CD4-positive, alpha-beta T cell treated with Interleukin-2 at 100 ng/mL for 4 hours (primary cell): ENCODE measurements at places on chromosomes 3 and 15.

GRCh38 chr15:99315636-99316035 lies 64.4 kb downstream of the LRRC28 start:
- no peak for DNase-seq

DNA sequence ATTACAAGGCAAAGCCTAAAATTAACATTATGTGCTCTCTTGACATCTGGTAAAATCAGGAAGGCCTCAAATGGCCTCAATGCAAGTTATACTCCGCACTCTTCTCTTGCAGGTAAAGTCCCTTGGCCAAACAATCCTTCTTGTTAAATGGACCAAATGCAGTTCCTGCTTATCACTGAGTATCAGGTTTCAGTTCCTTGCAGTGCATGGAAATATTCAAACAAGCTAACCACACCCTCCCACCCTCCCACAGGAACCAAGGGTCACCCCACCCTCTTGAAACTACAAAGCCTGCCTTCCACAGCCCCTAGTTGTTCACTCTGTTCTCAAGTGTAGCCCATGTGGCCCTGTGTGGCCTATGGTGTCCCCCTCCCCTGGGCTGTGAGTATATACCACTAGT lies 171.9 kb upstream of the CADPS start:
- DNase-seq, result no peak

DNA sequence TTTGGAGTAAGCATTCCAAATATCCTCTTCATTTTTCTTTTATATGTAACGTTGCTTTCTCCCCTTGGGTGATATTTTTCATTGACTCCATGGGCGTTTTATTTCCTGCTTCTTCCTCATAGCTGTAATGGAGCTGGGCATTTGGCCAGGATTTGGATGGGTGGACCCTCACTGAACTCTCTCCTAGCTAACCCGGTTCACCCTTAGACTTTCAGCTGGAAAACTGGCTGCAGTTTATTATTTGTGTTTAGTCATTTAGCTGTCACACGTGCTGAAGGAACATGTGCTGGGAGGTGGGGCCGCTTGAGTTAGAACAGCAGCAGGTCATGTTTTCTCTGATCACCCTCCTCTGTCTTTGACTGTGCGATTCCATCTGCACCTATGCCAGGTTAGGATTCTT lies 407.6 kb downstream of the ZIC1 start:
- DNase-seq, result no peak

DNA sequence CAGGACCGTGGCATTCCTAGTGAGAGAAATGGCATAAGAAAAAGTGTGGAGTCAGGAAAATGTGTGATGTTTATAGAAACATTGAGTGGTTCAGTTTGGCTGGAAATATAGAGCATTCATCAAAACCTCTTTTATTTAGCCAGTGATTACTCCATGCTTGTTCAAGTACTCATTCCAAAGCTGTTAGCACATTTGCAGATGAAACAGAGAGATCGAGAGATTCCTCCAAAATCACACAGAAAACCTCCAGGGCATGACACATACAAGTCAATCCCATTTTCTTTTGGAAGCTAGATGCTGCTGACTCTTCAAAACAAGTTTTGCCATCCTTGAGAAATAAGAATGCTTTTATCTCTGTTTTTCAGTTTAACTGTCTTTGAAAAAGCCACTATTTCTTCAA lies 11.5 kb upstream of the MB21D2 start:
- no peak for DNase-seq

DNA sequence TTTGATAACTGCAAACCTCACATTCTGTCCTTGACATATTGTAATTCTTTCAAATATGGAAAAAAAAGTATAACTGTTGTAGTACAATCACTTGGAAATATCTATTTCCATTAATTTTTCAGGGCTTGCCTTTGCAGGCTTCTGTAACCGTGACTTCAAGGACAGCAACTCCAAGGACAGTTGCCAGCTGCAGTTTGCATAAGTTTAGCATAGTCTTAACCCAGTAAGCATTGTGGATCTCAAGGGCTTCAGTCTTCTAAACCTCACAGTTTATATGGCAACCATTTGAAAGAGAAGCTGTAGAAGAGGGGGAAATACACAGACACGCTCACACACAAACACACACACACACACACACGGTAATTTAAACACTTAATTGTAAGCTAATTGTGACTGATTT lies 112.8 kb upstream of the GPR149 start:
- DNase-seq, result no peak

GRCh38 chr15:89963301-89964231 lies 37.6 kb upstream of the ZNF710 start:
- DNase-seq, result no peak

- no peak for DNase-seq
Measured at GRCh38 chr3:73493543-73494308, 131.0 kb downstream of the PDZRN3 start.
